Right ventricle myocardium inferior (tissue), 1 donor: ENCODE measurements at places on chromosomes 5 and 9. TPM values are rescaled to one million over a fixed set of nuclear protein-coding genes. Genes with fewer than 3 reads are reported as not detected.

The ANXA2R gene
- 0.84 TPM for total RNA-seq

The TNC gene
- 0.57 TPM for total RNA-seq

- no peak for DNase-seq
These were observed 14.2 kb upstream of the MXD3 start for GRCh38 chr5:177325868-177326381.

- no peak for DNase-seq
These were observed 23.9 kb downstream of the MEGF9 start for GRCh38 chr9:120690372-120690771.

- no peak for DNase-seq
These were observed 344.3 kb downstream of the RAB3C start for GRCh38 chr5:58927181-58927580.

The LCNL1 gene
- 8.6 TPM for total RNA-seq

DNA sequence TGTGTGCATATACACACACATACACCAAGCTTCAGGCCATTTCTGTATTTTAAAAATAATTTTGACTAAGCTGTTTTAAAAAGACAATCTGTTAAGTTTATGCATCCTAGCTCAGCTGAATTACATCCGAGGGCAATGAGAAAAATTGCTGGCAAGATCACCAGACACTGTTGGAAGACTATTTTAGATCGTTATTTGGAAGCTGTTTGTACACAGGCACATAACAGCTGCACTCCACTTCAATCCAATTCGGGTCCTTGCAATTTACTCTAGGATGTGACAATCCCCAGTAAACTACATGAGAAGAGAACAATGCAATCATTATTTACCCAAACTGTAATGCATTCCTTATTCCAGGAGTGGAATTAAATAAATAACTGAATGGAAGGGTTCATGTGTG, 79.3 kb upstream of the RASA1 start:
- DNase-seq: no peak

DNA sequence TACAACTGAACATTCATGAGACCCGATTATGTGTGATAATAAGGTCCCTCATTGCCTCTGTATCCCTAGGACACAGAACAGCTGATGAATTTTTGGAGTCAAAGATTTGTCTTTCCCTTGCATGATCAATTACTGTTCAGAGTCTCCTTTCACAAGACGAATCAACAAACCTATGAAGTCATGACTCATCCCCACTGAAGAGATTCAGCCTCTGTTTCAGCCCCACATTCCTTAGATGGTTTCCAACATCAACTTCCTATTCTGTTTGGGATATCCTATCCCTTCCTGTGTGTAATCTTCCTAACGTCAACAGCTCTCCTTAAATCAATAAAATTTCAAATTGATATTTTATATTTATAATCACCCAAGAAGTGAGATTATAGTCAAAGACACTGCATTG, 199.0 kb downstream of the DNAH5 start:
- no peak for DNase-seq

The C9orf153 gene
- not detected for total RNA-seq

- DNase-seq: no peak
These were observed 82.9 kb downstream of the C5orf15 start for GRCh38 chr5:133885566-133885965.

The PKD2L2 gene
- total RNA-seq: 0.81 TPM

The GZMA gene
- total RNA-seq: 1.7 TPM

- no peak for DNase-seq
These were observed 11.1 kb upstream of the SPATA31E1 start for GRCh38 chr9:87871425-87872078.

DNA sequence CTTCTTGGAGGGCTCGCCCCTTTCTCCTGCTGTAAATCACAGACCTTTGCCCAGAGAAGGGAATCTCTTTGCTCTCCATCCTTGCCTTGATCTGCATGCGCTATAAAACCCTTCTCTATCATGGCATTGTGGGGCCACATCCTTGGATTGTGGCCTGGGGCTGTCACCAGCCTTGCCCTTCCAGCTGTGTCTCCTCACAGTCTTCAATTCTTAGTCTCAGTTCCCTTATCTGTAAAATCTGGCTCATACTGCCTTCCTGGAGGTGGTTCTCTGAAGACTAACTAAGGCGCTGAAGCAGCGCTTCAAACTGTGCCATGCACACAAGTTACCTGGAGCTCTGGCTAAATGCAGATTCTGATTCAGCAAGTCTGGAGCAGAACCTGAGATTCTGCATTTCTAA, 53.4 kb upstream of the RARS1 start:
- DNase-seq: no peak
